ENCODE measurements at places on chromosomes 13 and 19. TPM values are rescaled to one million over a fixed set of nuclear protein-coding genes. Genes with fewer than 3 reads are reported as not detected.
A peak's percentile ranks its signal among the peaks of the same experiment; 100 is the strongest.

GRCh38 chr13:55000844-55001243 is 1972.2 kb downstream of the OLFM4 start:
- H3K36me3 ChIP-seq = no peaks in the 10 kb centered on the region
- DNase-seq = no peak
- H3K27ac ChIP-seq = no peak overlapping the region

- H3K36me3 ChIP-seq = no peaks in the 10 kb centered on the region
- H3K27ac ChIP-seq = no peak overlapping the region
- H3K27me3 ChIP-seq = peaks cover 17% of the 10 kb centered on the region
- H3K4me1 ChIP-seq = no peaks in the 10 kb centered on the region
- DNase-seq = no peak
Observed at GRCh38 chr13:43325636-43326035, 302.2 kb downstream of the DNAJC15 start.

DNA sequence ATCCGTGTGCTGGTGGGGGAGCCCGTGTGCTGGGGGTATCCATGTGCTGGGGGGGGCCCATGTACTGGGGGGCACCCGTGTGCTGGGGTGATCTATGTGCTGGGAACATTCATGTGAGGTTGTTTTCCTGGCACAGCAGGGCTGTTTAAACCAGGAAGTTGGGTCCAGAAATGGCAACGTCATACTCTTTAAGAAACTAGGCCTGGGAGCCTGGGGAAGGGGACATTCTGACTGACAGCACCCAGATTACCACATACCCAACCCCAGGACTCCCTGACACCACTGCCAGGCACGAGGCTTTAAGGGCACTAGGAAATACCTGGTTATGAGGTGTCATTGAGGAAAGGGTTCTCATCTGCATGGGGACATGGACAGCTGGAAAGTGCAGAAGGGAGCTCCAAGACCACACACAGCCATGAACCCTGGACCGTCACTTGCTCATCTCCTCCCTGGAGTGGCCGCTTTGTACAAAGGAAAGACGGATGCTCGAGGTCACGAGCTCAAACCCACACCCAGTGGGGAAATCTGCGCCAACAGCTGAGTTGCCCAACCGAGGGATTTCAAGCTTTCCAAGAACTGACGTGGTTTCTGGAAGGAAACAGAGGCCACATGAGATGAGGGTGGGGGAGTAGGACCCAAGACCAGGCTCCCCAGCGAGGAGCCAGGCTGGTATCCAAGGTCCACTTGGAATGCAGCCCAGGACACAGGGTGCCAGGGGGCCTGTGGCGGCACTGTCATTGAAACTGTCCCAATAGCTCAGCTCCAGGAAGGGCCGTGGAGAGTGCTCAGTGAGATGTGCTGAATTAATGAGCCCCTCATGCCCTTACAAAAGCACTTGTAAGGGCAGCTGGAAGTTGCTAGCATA is 40.9 kb downstream of the RAB20 start:
- no peak overlapping the region for H3K27ac ChIP-seq
- H3K4me1 ChIP-seq = peaks cover 13% of the 10 kb centered on the region
- H3K4me3 ChIP-seq = no peak overlapping the region
- no peak for DNase-seq
- peaks cover 10% of the 10 kb centered on the region for H3K27me3 ChIP-seq

DNA sequence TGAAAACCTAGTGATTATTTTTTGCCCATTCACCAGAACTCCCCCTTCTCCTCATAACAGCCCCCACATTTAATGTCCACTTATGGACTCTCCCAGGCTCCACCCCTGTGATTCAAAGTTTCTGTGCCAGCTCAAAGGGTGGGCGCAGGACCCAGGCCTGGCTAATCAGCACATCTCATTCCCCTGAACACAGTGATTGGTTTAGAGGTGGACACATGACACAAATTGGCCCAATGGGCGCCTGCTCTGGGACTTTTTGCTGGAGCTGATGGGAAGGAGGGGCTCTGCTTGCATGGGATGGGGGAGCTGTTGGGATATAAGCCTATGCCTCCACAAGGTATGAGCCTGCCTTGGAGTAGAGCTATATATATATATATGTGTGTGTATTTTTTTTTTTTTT is 6.2 kb upstream of the EPOR start:
- no peak overlapping the region for H3K27ac ChIP-seq
- peaks cover 11% of the 10 kb centered on the region for H3K27me3 ChIP-seq
- H3K4me1 ChIP-seq = peaks cover 8% of the 10 kb centered on the region
- H3K4me3 ChIP-seq = no peak overlapping the region
- no peaks in the 10 kb centered on the region for H3K36me3 ChIP-seq

- H3K4me1 ChIP-seq = peaks cover 9% of the 10 kb centered on the region
- no peaks in the 10 kb centered on the region for H3K36me3 ChIP-seq
- peak overlapping the region; percentile 81 for H3K4me3 ChIP-seq
- peaks cover 43% of the 10 kb centered on the region for H3K27me3 ChIP-seq
Observed at GRCh38 chr19:18388100-18388959, 2.4 kb downstream of the GDF15 start.

DNA sequence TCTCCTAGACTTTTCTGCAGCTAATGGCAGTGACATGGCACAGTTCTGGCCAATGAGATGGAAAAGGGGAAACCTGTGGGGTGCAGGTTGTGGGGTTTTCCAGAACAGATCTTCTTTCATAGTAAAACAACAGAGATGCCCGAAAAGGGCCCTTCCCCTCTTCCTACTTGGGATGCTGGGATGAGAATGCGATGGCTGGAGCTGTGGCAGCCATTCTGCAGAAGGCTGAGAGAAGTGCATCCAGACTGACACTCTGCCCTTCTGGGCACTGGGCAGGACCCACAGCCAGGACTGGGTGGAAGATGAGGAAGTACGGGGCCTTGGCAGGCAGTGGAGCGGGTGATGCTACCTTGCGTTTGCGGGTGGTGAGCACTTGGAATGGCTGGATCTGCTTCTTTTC is 16.9 kb upstream of the PLA2G4C start:
- peaks cover 7% of the 10 kb centered on the region for H3K36me3 ChIP-seq
- DNase-seq = no peak
- H3K27ac ChIP-seq = no peak overlapping the region
- no peaks in the 10 kb centered on the region for H3K27me3 ChIP-seq

GRCh38 chr13:100130092-100130491 is 41.2 kb downstream of the PCCA start:
- no peak overlapping the region for H3K4me3 ChIP-seq
- H3K27ac ChIP-seq = peak overlapping the region; percentile 77
- H3K36me3 ChIP-seq = peaks cover 6% of the 10 kb centered on the region
- H3K27me3 ChIP-seq = no peaks in the 10 kb centered on the region
- peaks cover 4% of the 10 kb centered on the region for H3K4me1 ChIP-seq

GRCh38 chr13:43543331-43543730 is 243.4 kb downstream of the ENOX1 start:
- no peak for DNase-seq
- H3K27me3 ChIP-seq = peaks cover 9% of the 10 kb centered on the region
- H3K36me3 ChIP-seq = no peaks in the 10 kb centered on the region
- no peaks in the 10 kb centered on the region for H3K4me1 ChIP-seq
- H3K27ac ChIP-seq = no peak overlapping the region
- H3K4me3 ChIP-seq = no peak overlapping the region

DNA sequence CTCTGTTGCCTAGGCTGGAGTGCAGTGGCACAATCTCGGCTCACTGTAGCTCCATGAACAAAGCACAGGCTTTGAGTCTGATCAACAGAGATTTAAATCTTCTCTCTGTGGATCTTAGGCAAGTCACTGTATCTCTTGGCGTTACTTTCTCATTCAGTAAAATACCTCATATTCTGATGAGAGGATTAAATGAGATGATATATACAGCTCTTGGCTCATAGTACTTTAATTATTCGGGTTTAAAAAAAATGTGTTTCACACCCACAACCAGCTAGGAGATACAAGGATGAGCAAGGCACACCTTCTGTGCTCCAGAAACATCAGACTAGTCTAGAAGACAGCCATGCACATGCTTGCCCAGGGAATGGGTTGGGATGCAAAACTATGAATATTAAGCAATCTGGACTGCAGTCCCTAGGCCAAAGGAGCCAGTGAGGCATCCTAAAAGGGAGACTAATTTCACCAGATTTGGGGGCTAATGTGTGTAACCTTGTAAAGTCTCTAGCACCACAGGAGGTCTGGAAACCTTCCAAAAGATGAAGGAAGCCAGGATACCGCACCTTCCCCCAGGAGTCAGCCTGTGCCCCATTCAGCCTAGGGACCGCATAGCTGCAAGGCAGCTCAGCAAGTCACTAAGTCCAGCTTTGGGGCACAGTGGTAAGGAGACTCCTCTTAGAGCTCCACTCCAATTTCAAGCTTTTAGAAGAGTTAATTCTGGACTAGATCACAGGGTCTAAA is 2.5 kb downstream of the VPS36 start:
- H3K27ac ChIP-seq = peak overlapping the region; percentile 85
- H3K36me3 ChIP-seq = no peaks in the 10 kb centered on the region
- H3K27me3 ChIP-seq = no peaks in the 10 kb centered on the region

GRCh38 chr19:5138606-5139582 is 170.0 kb downstream of the KDM4B start:
- H3K27ac ChIP-seq = peak overlapping the region; percentile 65
- peaks cover 19% of the 10 kb centered on the region for H3K4me1 ChIP-seq
- H3K4me3 ChIP-seq = peak overlapping the region; percentile 74
- DNase-seq = peak; percentile 33
- no peaks in the 10 kb centered on the region for H3K27me3 ChIP-seq

- H3K27me3 ChIP-seq = no peaks in the 10 kb centered on the region
- no peak overlapping the region for H3K27ac ChIP-seq
- H3K36me3 ChIP-seq = no peaks in the 10 kb centered on the region
- H3K4me1 ChIP-seq = no peaks in the 10 kb centered on the region
- H3K4me3 ChIP-seq = no peak overlapping the region
- no peak for DNase-seq
Observed at GRCh38 chr13:71417205-71417604, 449.8 kb downstream of the DACH1 start.

The FXYD7 gene
- 17.1 TPM for total RNA-seq

Measured in T-helper 17 cell (primary cell).